ENCODE measurements at places on chromosomes 2 and 18.

GRCh38 chr2:178018141-178018540, 54.4 kb downstream of the PDE11A start:
- no peak for DNase-seq

DNA sequence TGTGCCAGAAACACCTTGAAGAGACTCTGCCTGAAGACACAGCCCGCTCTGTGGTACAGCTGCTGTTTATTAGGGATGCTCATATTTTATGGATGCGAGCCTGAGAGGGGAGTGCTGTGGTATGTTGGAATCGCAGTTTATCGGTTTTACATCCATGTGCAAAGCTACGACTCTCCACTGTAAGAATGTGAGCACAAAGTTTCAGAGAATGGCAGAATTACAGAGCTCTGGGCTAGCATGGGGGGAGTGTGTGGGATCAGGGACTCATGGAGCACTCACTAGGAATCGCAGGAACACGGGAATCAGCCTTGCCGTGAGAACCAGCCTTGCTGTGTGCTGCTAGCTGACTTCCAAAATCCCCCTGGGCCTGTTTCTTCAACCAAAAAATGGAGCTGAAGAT, 199.9 kb downstream of the RNF144A start:
- DNase-seq = no peak

DNA sequence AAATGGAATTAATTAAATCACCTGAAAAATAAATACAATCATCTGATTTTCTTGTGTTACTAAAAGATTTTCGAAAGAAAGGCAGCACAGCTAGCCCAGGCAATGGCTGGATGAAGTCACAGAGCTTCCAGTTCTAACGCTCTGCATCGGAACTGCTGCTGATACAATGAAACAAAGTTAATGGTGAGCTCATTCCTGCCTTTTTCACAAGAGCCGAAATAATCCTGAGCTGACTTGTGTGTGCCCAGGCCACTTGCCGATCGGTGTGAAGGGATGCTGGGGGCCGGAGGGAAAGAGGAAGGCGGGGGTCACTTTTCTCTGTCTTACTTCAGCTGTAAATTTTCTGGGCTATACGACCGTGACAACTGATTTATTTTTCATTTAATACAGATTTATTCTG, 149.5 kb downstream of the INO80D start:
- no peak for DNase-seq

- no peak for DNase-seq
These were observed 46.3 kb downstream of the QPCT start for GRCh38 chr2:37390777-37391176.

- peak; percentile 95 for DNase-seq
These were observed 239.6 kb downstream of the MREG start for GRCh38 chr2:215773728-215774127.

- DNase-seq = no peak
These were observed 86.9 kb downstream of the CRACDL start for GRCh38 chr2:98849113-98849512.

DNA sequence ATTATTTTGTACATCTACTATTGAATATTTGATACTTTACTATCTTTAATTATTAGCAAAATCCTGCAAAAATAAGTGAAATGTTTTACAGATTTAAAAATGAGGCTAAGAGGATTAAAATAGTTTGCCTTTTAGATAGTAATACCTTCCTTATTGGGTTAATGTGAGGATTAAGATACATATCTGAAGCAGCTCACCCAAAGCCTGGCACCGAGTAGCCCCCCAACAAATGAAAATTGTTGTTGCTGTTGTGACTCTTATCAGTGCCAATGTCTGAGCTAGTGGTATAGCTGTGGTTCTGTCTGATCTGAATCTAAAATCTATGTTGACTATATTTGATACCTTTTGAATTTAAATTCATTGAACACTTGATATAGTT, 34.6 kb downstream of the GULP1 start:
- no peak for DNase-seq

DNA sequence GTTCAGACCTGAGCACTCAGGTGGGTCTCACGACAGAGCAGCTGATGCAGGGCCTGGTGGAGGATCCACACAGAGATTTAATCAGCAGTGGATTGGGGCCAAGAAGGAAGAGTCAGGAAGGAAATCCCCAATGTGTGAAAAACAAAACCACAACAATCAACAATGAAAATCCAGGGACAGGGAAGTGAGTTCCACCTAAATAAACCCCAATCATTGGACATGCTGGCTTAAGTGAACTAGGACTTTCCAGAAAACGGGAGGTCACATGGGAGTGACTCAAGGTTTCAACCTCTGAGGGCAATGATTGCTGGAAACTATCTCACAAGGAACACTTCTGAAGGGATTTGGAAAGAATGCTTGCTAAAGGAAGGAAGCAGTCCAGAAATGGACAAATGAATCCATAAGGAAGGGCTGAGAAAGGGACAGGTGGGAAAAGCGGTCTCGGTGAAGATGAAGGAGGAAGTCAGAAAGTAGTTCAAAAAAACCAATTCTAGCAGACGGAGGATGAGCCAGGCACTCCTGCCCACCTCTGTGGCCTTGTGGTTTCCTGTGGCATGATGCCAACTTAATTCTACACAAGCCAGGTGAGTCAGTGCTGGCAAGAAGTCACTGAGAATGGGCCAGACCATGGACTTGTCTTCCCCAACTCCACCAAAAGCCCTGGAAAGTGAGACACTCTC, 15.4 kb upstream of the XDH start:
- peak; percentile 82 for DNase-seq

GRCh38 chr18:48832938-48833700, 117.6 kb downstream of the SMAD7 start:
- peak; percentile 99 for DNase-seq

- DNase-seq = no peak
These were observed 153.1 kb upstream of the PKDCC start for GRCh38 chr2:41894563-41895333.

DNA sequence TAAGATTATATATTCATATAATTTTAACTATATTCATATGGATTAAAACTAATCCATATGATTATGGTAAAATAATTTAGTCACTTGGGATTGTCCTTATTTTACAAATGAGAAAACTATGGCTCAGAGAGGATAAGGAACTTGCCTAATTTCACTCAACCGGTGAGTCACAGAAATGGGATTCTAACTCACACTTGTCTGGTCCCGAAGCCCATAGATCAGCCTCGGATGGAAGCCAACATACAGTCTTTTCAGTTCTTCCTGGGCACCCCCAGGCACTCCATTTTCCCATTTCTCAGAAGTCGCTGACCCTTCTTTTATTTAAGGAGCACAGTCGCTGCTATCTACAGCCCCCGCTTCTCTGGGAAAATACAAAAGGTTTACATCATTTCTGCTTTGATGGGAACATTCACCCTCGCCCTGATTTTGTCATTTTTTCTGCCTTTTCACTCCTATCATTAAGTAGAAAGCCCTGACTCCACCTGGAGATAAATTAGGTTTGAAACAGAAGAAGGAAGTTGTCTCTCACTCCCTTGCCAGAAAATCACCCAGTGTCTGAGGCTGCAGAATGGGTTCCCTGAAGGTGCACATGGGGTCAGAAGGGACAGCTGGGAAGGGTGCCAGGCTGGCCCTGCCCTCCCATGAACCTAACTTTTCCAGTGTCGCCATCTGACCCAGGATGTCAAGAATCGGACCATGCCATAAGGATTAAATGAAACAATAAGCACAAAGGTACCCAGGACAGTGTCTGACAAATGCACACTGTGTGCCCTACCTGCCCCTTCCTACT, 36.6 kb downstream of the CYP1B1 start:
- DNase-seq = peak; percentile 59
